ENCODE measurements at places on chromosomes 6 and 20. TPM values are rescaled to one million over a fixed set of nuclear protein-coding genes. Genes with fewer than 3 reads are reported as not detected.

The ETV7 gene
- total RNA-seq: 2.5 TPM

The C6orf52 gene
- 1.1 TPM for total RNA-seq

GRCh38 chr6:73560182-73560732 is 39.4 kb upstream of the EEF1A1 start:
- DNase-seq: no peak

- no peak for DNase-seq
These were observed 54.8 kb downstream of the GPX5 start for GRCh38 chr6:28580475-28580874.

The SYCP2 gene
- 4.3 TPM for total RNA-seq

GRCh38 chr20:24837781-24838450 is 111.2 kb upstream of the CST7 start:
- DNase-seq: no peak

- DNase-seq: no peak
These were observed 286.6 kb downstream of the TSHZ2 start for GRCh38 chr20:53258741-53259140.

The C6orf120 gene
- 17.6 TPM for total RNA-seq

DNA sequence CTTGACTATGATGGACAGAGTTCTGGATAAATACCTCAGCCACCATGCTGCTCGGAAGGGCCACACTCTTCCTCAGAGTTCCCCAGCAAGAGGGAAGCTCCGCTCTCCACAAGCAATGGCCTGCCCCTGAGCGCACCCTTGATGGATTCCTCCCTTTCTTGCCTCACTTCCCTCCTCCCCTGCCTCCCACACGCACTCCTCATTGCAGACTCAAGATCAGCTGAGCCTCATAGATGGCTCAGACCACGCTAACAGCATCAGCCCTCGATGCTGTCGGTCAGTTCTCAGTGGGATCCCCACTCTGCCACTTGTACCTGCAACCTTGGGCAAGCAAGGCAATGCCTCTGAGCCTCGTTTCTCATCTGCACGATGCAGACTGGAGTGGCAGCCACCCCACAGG is 123.3 kb downstream of the BMP7 start:
- DNase-seq: no peak

DNA sequence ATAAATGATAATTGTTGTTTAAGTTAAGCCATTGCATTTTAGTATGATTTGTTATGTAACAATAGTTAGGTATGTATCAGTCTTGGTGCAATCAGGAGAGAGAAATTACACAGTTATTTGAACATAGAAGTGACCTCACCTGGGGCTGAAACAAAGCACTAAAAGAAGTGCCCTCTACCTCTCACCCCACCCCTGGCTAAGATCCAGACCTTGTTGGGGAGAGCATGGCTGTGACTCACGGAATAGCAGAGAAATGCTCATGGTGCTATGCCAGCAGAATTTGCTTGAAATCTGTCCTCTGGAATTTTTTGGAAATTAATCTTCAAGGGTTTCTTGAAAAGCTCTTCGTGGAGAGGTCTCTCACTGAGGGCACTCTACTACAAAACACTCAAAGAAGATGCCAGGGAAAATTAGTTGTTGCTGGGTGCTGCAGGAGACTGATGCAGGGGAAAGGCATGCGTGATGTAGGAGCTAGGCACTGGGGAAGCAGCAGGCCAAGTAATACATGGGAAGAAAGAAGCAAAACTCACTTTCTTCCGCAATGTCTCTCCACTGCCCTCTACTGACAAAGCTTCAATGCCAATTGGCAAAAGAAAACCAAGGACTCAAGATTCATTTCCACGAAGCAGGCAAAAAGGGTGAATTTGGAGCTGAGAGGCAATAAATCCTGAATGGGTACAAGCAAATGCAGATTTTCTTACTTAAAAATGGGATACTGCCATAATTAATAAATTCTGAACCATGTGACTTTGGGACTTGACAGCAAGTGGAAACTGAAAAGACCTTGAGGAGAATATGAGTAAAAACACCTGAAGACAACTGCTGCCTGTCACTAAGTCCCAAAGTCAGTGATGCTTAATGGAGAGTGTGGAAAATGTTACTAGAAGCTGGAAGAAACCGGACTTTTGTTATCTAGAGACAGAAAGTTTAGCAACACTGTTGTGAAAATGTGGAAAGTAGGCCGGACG is 136.3 kb upstream of the ZNF184 start:
- DNase-seq: no peak

GRCh38 chr6:137323860-137324259 is 104.7 kb upstream of the IFNGR1 start:
- DNase-seq: no peak

GRCh38 chr20:35506872-35507638 is 22.4 kb downstream of the C20orf173 start:
- no peak for DNase-seq

The AGER gene
- 81.4 TPM for total RNA-seq

GRCh38 chr6:53811082-53811481 is 16.3 kb downstream of the LRRC1 start:
- no peak for DNase-seq

DNA sequence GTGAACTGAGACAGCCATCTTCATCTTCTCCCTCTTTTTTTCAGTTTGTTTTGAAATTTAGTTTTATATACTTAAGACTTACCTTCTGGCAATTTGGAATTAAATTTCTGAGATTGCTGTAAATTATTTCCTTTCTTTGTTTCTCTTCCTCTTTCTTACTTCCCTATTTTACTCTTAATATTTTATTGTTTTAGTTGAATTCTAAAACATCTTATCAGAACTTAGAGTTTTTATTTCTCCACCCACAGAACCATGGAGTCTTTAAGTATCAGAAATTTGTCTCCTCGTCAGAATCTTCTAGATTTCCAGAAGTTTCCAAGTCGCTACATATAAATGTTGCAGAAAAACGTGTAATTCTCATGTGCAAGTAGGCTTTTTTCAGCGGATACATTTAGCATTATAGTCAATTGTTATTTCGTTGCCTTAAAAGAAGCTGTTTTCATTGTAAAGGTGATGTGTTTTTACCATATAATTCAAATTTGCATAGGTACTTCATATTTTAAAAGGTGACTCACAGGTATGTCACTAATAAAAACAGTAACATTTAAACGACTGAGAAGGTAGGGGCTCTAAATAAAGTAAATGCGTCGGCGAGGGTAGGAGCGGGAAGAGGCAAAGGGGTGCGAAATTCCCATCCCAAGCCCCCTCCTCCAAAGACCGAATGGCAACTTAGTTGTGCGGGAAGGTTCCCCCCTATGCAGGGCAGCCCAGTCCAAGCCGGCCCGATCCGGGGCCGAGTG is 866 bp upstream of the MYO6 start:
- DNase-seq: no peak

The ZBP1 gene
- total RNA-seq: 32.5 TPM

The SCRT2 gene
- not detected for total RNA-seq

The AIF1 gene
- 33.1 TPM for total RNA-seq

DNA sequence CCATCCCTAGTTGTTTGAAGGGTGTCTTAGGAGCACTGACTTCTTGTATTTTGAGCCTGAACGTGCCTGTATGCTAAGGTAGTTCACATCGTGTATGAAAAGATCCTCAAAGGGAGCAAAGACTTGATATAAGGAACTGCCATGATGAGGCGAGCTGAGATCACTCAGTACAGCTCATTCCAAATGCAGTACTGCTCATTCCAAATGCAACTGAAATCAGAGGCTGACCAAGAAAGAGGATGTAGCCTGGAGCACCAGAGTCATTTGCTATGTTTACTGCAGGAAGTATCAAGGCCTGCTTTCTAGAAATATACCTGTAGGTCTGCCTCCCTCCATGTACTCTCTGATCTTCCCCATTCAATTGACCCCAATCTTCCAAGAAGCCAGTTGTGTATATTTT is 832.2 kb downstream of the EYS start:
- no peak for DNase-seq

The CRISP3 gene
- not detected for total RNA-seq

The ANKEF1 gene
- total RNA-seq: 7.0 TPM

- DNase-seq: no peak
These were observed 48.6 kb upstream of the SLC16A10 start for GRCh38 chr6:111038534-111039252.

DNA sequence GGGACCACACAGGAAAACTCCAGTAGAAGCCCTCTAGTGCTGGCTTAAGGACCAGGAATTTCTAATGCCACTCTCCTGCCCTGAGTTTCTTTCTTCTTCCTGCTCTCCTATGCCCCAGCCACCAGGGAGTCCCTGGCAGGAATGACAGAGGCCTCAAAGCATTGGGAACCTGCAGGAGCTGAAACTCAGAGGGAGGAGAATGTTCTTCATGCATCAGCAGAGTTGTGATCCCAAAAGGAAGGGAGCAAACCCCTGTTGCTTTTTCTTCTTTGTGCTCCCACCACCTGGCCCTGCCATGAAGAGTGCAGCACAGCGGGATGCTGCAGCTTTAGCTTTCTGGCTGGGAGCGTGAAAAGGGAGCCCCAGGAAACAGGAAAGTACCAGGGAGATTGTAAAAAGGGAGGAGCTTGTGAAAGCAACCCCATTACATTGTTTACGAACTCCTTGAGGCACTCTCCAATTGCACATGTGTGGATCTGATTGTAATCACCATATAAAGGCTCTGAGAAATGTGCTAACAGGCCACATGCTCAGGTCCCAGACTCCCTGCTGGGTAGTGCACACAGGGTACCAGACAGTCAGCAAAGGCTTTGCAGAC is 34.7 kb upstream of the FKBP1A start:
- DNase-seq: no peak

DNA sequence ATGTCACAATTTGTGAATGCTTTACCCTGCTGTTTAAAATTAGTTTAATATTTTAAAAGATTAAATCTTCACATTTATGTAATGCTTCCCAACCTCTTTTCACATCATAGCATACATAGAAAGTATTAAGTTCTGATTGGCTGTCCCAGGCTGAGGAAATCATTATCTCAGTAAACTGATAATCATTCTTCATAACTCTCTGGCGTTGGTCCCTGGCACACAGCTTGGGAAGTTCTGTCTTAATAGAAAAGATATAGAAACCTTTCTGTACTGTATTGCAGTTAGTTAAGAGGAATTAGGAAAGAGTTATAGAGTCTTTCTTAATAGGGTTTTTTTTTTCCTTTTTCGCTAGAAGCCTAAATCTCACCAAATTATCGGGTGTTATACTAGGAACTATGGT is 85.4 kb downstream of the CBFA2T2 start:
- DNase-seq: no peak

GRCh38 chr20:35111141-35111888 is 18.7 kb upstream of the TRPC4AP start:
- no peak for DNase-seq

DNA sequence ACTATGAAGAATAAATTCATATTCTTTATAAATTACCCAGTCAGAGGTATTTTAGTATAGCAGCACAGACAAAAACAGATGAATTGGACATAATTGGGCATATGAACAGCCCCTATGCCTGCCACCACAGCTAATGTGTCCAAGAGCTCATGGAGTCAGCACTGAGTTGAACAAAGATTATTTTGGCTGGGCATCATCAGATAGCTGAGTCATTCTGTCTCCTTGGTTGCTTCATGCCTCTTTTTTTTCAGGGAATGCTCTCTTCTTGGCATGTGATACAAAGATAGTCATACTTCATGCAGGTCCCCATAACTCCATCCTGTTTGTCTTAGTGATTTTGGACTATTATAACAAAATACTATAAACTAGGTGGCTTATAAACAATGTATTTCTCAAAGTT is 275.6 kb downstream of the TENT5A start:
- DNase-seq: no peak

- no peak for DNase-seq
These were observed 35.9 kb upstream of the TBC1D22B start for GRCh38 chr6:37221585-37222124.

The PMEPA1 gene
- 30.4 TPM for total RNA-seq

The PIGT gene
- total RNA-seq: 76.6 TPM

DNA sequence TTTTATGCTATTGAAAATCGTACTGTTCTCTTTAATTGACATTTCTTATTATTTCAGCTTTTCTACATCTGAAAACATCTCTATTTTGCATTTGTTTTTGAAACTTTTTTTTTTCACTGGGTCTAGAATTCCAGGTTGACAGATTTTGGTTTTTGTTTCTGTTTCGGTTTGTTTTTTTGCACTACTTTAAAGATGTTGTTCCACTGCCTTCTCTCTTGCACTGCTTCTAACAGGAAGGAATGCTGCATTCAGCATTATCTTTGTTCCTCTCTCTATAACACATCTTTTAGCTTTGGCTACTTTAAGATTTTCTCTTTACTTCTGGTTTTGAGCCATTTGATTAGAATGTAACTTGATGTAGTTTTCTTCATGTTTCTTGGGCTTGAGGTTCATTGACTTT is 20.1 kb upstream of the SLC17A1 start:
- DNase-seq: no peak

DNA sequence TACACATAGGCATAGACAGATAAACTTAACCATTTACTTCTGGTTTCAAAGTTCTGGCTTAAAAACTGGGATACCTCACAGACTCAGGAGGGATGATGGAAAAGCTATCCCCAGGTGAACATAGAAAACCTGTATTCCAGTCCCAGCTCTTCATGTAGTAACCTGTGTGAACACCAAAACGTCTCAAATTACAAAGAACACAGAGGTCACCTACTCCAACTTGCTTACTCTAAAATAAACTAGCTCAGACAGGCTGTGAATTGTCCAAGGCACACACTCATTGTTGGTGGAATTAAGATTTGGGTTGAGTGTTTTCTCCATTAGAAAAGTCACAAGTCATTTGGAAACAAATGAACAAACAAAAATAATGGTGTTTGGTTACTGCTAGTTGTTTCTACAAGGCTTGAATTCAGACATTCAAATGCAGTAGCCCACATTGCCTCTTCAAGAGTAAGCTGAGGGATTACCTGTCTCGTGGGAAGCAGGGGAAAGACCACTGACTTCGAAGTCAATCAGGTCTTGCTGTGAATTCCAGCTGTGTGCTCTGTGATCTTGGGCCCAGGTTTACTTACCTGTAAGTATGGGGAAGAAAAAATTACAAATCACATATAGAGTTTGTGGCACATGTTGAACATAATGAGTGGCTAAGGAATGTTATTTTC is 48.2 kb upstream of the LRRC1 start:
- no peak for DNase-seq

The GCNT2 gene
- total RNA-seq: 2.2 TPM

The SIRPD gene
- total RNA-seq: 0.25 TPM

The ABHD16B gene
- not detected for total RNA-seq

- no peak for DNase-seq
These were observed 50.2 kb downstream of the NCOA3 start for GRCh38 chr20:47551841-47552240.

DNA sequence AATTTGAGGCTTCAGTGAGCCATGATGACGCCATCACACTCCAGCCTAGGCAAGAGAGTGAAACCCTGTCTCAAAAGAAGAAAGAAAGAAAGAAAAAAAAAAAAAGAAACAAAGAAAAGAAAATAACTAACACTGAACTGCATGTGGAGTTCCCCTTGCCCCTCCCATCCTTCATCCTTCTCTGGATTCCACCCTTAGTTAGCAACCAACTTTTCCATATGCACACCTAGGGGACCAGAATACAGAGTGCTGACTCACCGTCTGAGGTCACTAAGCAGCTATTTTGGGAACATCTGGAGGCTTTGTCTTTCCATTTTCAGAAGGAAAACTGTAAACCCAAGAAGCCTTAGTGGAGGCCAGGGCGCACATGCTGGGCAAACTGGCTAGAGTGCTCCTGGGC is 257.4 kb downstream of the MAFB start:
- no peak for DNase-seq
